Stimulated activated memory B cell treated with anti-CD40 and anti-IgM and Interleukin-4, amounts not matched to agents 10 μg/mL and 1 μg/mL and 100 μg/mL, for 72 hours (primary cell): ENCODE measurements at places on chromosomes 4 and X.

DNA sequence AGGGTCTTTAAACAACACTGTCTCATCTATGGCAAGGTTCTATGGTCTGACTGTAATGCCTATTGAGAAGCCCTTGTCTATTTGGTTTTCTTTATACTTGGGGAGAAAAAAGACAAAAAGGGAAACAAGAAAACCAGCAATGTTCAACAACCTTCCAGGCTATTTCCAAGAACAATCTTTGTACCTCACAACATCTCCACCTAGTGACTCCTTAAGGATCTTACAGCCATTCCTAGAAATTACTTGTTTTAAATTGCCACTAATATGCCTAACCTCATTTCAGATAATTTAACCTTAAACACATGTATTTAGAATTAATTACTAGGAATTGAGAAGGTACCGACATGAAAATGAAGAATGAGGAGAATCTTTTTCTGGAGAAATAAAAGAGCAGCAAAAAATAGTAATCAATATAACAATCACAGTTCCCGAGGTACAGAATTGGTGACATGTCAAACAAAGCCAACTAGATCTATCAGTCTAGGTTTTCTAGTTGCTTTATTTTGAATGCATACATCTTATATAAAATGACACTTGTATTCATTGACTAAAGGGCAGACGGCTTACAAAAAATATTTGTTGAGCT, 1.6 kb upstream of the RBM46 start:
- no peak for ATAC-seq

- ATAC-seq = no peak
These were observed 1967.9 kb downstream of the C4orf33 start for GRCh38 chr4:131063878-131064277.

DNA sequence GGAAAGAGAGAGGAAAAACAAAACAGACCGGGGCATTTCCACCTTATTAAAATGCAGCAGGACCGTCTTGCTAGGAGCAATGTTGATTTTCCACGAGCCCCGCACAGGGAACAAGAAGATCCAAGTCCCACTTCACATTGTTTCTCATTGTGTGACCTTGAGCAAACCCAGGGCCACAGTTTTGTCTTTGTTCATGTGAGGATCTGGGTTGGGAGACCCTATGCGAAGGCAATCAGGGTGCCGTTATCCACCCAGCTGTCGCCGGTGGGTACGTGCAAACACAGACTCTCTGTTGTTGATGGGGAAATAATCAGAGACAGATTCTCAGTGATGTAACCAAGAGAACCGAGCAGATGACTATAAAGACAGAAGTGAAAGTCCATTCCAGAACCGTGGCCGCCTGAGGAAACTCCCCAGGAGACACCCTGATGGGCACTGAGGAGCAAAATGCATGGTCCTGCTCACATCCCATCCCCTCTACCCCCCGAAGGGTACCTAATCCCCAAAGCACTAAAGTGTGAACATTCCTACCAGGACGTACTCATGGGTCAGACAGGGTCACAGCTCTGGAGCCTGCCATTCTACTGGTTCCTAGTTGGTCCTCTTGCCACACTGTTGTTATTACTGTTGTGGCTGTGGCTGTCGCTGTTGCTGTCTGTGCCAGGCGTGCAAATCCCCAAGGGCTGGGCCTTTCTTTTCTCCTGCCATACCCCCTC, 102.7 kb upstream of the RBPJ start:
- peak; percentile 86 for ATAC-seq

GRCh38 chr4:54683616-54684346, 26.0 kb downstream of the KIT start:
- peak; percentile 49 for ATAC-seq

- ATAC-seq = no peak
These were observed 267.3 kb upstream of the HAND2 start for GRCh38 chr4:173797296-173797695.

DNA sequence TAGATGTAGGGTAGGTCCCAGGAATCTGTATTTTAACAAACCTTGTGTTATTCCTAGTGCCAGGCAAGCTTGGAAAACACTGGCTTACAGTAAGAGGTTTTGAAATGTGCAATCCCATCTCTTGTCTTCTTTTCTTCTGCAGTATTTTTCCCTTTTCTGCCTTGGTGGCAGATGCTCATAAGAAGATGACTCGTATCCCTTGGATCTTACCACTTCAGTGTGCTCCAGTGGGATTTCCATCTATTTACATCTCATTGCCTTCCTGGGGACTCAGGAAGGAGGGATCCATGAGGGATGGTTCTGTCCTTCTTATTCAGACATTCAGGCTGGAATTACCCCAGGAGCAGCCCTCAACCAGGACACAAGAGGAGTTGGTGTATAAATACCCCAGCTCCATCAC, 136.6 kb downstream of the NHS start:
- no peak for ATAC-seq

GRCh38 chrX:121802881-121803412, 755.5 kb downstream of the GLUD2 start:
- ATAC-seq = no peak

GRCh38 chr4:102216666-102217065, 128.6 kb downstream of the SLC39A8 start:
- ATAC-seq = no peak

- no peak for ATAC-seq
These were observed 10.9 kb upstream of the UBE2K start for GRCh38 chr4:39687014-39687413.

- ATAC-seq = no peak
These were observed 2044.5 kb upstream of the AGA start for GRCh38 chr4:179486570-179487335.

DNA sequence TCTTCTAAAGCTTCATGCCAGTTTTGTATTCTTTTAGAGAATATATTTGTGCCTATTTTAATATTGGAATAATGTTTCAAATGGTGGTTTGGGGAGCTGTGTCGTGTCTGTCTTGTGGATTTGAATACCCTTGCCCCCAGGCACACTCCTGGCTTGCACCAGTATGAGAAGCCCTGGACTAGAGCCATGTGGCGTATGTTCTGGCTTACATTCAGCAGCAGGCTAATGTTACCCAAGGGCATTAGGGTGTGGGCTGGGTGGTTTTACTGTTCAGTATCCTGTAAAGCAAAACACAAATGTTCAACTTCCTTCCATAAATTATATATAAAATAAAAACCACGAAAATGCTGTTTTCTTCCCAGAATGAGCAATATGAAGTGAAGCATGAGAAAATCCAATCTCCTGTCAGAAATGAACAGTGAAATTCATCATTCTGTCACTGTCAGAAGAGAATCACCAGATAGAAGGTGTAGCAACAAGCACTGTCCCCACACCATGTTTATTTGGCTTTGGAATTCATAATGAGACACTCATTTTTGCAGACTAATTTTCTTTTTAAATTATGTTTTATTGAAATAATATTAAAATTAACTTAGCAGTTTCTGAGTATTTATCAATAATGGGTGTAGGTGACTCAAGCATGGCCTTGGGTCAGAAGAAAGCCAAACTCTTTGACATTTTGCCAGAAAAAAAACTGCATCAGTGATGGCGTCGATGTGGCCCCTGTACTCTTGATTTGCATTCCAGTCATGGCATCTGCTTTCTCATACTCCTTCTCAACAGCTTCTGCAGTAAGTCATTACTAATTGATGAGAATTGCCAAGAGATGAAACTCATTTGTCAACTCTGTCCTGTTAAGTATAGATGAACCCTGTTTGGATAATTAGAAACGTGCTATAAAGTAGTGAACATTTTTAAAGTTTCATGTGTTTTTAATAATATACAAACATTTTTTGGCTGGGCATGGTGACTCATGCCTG, 43.8 kb downstream of the WWC2 start:
- ATAC-seq = no peak

DNA sequence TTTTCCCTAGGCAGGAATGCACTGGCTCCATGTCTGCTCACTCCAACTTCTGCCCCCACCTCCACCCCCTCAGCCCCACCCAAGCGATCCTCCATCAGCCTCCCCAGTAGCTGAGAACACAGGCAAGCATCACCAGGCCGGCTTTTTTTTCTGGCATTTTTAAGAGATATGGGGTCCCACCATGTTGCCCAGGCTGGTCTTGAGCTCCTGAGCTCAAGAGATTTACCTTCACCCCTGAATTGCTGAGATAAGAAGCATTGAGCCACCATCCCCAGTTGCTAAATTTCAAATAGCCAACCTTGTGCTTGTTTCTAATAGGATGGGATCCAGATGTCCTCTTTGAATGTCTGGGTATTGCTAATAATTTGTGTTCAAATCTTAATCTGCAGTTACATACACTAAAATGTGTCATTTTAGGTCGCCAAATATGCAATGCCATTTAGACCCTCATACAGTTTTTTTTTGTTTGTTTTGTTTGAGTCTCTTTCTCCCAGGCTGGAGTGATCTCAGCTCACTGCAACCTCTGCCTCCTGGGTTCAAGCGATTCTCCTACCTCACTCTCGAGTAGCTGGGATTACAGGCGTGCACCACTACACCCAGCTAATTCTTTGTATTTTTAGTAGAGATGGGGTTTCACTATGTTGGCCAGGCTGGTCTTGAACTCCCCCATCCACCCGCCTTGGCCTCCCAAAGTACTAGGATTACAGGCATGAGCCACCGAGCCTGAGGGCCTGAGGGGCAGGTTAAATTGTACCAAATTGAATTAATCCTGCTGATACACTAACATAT, 8.8 kb downstream of the LARP7 start:
- no peak for ATAC-seq

DNA sequence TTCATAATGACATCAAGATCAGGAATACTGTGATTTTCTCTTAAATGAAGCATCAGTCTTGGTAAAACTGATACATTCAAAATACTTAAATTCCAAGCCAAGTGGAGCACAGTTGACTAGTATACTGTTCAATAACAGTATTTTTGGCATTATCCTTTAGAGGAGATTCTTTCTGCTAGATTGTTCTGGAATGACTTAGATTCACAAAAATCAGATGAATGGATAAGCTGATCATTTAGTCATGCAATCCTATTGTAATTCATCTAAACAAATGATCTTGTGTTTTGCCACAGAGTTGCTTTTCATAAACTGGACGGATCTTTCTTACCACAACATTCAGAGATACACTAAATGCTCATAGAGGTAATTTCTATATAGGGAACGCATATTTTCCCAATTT, 232.0 kb downstream of the CXXC4 start:
- no peak for ATAC-seq

- ATAC-seq = no peak
These were observed 61.5 kb downstream of the CORIN start for GRCh38 chr4:47776353-47776752.

DNA sequence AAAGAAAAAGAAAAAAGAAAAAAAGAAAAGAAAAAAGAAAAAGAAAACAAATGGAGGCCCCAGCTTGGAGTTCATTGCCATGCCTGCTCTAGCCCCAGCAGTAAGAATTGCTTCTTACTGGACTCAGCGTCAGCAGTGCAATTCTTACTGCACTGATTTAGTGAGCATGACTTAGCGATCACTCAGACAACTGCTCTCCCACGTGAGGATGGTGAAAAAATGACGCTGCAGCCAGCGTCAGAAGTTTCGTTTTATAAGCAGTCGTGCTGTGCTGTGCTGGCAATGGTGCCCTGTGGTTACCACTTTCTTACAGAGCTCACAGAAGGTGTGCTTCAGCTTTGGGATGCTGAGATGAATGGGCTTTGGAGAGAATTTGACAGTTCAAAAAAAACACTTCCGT, 68.3 kb upstream of the DDX3X start:
- peak; percentile 43 for ATAC-seq

DNA sequence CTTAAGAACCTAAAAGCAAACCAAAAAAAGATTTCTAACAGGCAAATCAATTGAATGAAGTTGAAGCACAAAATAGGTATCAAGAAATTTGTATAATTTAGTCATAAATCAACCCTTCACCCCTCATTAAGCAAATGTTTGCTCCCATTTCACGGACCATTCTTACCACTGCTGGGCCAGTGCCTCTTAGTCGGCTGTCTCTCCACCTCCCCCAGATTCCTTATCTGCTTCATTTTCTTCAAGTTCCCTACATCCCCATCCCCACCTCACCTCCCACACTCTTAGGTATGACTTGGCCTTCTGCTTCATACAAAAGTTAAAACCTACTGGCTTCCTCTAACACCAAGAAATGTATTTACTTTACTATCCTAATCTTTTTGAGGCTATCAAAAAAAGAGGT, 11.8 kb downstream of the AASDH start:
- ATAC-seq = no peak

DNA sequence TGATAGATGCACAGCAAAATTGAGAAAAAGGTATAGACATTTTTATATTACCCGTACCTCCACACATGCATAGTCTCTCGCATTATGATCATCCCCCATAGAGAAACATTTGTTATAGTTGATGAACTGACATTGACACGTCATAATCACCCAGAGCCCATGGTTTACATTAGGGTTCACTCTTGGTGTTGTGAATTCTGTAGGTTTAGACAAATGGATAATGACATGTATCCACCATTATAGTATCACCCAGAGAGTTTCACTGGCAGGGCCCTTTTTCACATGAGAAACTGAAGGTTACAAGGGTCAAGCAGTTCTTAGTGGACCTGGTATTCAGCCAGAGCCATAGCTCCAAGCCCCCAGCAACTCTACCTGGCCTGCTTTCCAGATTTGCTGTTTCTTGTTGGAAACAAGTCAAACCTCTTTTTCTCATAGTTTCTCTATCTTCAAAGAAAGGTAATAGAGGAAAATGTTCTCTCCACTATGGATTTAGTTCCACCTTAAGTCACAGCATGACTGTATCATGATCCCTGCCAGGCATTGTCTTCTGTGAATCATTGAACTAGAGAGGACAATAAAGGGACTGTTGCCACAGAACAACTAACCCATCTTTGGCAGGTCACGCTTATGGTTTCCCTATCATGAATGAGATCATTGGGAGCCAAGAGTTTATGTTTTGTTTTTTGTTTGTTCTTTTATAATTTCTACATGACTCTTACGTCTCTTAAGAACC, 64.0 kb downstream of the HHIP start:
- no peak for ATAC-seq
